Heart left ventricle (tissue), 16 donors: ENCODE measurements at places on chromosomes 4 and X. TPM values are rescaled to one million over a fixed set of nuclear protein-coding genes. Genes with fewer than 3 reads are reported as not detected.

DNA sequence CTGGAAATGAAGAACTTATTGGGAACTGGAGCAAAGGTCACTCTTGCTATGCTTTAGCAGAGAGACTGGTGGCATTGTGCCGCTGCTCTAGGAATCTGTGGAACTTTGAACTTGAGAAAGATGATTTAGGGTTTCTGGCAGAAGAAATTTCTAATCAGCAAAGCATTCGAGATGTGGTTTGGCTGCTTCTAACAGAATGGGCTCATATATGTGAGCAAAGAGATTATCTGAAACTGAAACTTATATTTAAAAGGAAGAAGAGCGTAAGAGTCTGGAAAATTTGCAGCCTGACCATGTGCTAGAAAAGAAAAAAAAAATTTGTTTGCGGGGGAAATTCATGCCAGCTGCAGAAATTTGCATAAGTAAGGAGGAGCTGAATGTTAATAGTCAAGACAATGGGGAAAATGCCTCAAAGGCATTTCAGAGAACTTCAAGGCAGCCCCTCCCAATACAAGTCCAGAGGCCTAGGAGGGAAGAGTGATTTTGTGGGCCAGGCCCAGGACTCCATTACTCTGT, 35.9 kb upstream of the PAPSS1 start:
- no peak overlapping the region for H3K4me3 ChIP-seq
- H3K36me3 ChIP-seq, result no peaks in the 10 kb centered on the region
- no peaks in the 10 kb centered on the region for H3K4me1 ChIP-seq
- H3K27ac ChIP-seq, result no peak overlapping the region
- DNase-seq, result no peak
- no peaks in the 10 kb centered on the region for H3K27me3 ChIP-seq

DNA sequence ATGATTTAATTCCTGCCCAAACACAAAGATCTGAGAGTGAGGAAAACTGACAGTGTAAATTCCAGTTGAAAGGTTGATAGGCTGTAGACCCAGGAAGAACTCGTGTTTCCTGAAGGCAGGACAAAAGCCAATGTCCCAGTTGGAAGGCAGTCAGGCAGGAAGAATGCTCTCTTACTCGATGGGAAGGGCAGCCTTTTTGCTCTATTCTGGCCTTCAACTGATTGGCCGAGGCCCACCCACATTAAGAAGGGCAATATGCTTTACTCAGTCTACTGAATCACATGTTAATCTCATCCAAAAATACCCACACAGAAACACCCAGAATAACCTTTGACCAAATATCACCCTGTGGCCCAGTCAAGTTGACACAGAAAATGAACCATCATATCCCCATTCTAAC, 45.3 kb upstream of the SOD3 start:
- DNase-seq, result no peak
- no peak overlapping the region for H3K4me3 ChIP-seq
- H3K4me1 ChIP-seq, result no peaks in the 10 kb centered on the region
- no peaks in the 10 kb centered on the region for H3K36me3 ChIP-seq
- no peak overlapping the region for H3K27ac ChIP-seq

DNA sequence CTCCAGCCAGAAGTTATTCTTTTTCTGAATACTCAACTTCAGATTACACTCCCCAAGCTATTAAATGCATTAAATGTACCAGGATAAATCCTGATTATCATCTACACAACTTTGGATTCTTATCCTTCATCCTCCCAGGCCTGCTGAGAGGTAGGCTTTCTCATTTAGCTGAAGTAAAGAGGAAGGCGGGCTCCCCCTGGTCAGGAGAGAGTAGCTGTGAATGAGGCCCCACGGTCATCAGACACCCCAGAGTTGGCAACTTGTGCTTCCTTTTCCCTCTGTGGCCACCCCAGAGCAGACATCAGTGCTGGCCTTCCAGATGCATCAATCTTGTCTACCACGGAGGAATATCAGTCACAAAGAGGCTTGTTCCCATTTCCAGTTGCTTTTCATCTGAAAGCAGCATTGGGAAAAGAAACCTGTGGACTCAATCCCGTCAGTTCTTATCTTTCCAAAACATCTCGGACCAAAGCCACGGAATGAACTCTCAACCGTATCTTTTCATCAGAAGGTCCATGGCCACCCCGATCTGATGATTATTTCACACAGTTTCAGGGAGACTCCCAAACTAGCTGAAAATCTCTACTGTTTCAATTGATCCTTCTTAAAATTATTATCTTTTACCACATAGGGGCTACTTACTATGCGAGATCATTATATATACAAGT, 79.2 kb downstream of the FBXO8 start:
- no peak for DNase-seq
- no peaks in the 10 kb centered on the region for H3K36me3 ChIP-seq
- H3K27me3 ChIP-seq, result peaks cover 7% of the 10 kb centered on the region
- H3K4me3 ChIP-seq, result no peak overlapping the region
- no peaks in the 10 kb centered on the region for H3K4me1 ChIP-seq
- H3K27ac ChIP-seq, result no peak overlapping the region

GRCh38 chr4:3074846-3075651, 568 bp downstream of the HTT start:
- no peaks in the 10 kb centered on the region for H3K27me3 ChIP-seq
- peaks cover 11% of the 10 kb centered on the region for H3K4me1 ChIP-seq
- H3K4me3 ChIP-seq, result peak overlapping the region; percentile 79
- no peaks in the 10 kb centered on the region for H3K36me3 ChIP-seq
- peak overlapping the region; percentile 90 for H3K27ac ChIP-seq
- DNase-seq, result peak; percentile 58

DNA sequence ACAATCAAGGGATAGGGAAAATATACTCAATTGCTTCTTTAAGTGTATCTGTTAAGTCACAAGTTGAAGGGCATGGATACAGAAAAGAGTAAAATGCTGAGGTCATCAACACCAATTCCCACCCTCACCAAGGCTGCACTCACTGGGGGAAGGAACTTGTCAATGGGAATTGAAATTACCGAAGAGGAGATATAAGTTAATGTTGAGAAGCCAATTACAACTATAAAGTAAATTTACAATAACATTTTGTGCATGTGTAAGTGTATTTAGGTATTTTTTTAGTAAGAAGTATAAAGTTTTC, 255.1 kb upstream of the KCNIP4 start:
- H3K4me1 ChIP-seq, result no peaks in the 10 kb centered on the region
- no peaks in the 10 kb centered on the region for H3K36me3 ChIP-seq
- no peak overlapping the region for H3K27ac ChIP-seq
- H3K4me3 ChIP-seq, result no peak overlapping the region

NAP1L2 gene
- 13.0 TPM for total RNA-seq

DNA sequence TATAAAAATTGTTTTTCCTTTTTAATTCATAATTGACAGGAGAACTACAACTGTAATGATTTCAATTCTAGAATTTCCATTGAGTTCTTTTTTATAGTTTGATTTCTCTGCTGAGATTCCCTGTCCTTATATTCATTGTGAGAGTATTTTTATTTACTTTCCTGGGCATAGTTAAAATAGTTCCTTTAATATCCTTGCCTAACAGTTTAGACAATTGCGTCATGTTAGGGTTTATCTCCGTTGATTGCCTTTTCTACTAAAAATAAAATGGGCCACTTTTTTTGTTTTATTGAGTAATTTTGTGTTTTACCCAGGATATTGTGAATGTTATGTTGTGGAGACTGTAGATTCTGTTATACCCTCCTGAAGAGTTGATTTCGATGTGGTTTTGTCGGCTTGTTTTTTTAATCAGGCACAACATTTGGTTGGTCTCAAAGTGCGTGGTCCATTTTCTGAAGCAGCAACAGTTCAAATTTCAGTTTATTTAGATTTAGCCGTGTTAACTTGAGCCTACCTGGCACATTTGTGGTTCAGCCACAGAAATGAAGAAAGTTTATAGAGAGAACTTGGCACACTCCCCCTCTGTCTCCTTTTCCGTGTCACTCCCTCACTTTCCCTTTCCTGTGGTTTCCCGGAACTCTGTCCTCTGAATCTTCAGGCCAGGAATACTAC, 16.0 kb upstream of the PRRG1 start:
- no peaks in the 10 kb centered on the region for H3K27me3 ChIP-seq
- H3K4me1 ChIP-seq, result no peaks in the 10 kb centered on the region
- no peak overlapping the region for H3K4me3 ChIP-seq
- no peak for DNase-seq
- H3K36me3 ChIP-seq, result no peaks in the 10 kb centered on the region
- no peak overlapping the region for H3K27ac ChIP-seq

- DNase-seq, result no peak
- H3K36me3 ChIP-seq, result peaks cover 61% of the 10 kb centered on the region
- H3K4me3 ChIP-seq, result no peak overlapping the region
- H3K27ac ChIP-seq, result no peak overlapping the region
- H3K27me3 ChIP-seq, result no peaks in the 10 kb centered on the region
Measured at GRCh38 chr4:70802928-70803580, 36.6 kb downstream of the GRSF1 start.

- no peaks in the 10 kb centered on the region for H3K4me1 ChIP-seq
- H3K27ac ChIP-seq, result no peak overlapping the region
- H3K36me3 ChIP-seq, result no peaks in the 10 kb centered on the region
Measured at GRCh38 chrX:71923516-71923915, 12.9 kb downstream of the NHSL2 start.

GRCh38 chr4:41280010-41280409, 23.3 kb downstream of the UCHL1 start:
- H3K4me1 ChIP-seq, result no peaks in the 10 kb centered on the region
- DNase-seq, result no peak
- H3K27me3 ChIP-seq, result no peaks in the 10 kb centered on the region
- no peaks in the 10 kb centered on the region for H3K36me3 ChIP-seq
- no peak overlapping the region for H3K27ac ChIP-seq
- no peak overlapping the region for H3K4me3 ChIP-seq

TRO gene
- total RNA-seq, result 6.2 TPM

DNA sequence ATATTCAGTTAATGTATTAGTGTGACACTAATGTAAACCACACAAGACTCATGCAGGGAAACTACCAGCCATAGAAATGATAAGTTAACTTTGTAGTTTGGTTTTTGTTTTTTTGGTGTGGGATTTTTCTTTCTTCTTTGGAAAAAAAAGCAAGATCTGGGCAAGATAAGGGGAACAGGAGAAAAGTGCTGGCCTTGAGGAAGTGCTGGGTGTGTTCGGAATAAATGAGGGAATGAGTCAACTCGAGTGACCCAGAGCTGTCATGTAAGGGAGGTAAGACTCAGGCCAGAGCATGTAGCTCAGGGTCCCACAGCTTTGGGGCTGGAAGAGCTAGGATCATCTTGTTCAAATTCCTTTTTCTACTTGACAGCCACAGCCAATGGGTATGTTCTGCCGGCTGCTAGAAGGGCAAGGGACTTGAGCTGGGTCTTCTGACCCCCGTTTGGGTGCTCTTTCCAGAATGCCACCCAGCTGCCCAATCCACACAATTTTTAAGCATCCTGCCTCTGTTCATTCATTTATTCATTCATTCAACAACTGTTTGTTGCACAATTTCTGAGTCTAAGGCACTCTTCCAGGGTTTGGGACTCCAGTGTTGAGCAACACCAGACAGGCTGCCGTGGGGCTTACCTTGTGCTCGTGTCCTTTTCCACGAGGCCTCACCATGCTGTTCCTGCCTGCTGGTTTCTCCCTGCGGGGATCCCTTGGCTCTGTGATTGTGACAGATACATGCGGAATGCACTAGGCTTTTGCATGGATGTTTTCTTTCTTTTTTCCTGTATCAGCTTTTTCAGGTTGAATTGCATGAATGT, 54.5 kb downstream of the CLDN34 start:
- no peak for DNase-seq
- no peaks in the 10 kb centered on the region for H3K27me3 ChIP-seq
- no peak overlapping the region for H3K27ac ChIP-seq
- H3K4me3 ChIP-seq, result no peak overlapping the region
- peaks cover 50% of the 10 kb centered on the region for H3K4me1 ChIP-seq
